ENCODE measurements at places on chromosomes 7 and 10.

- no peak for DNase-seq
Observed at GRCh38 chr10:17980846-17981565, 29.3 kb downstream of the SLC39A12 start.

GRCh38 chr10:111087331-111087756 is 10.5 kb downstream of the ADRA2A start:
- DNase-seq, result no peak

- DNase-seq, result no peak
Observed at GRCh38 chr10:71447676-71448075, 51.0 kb downstream of the CDH23 start.

- no peak for DNase-seq
Observed at GRCh38 chr10:49117376-49118070, 2.2 kb upstream of the VSTM4 start.

DNA sequence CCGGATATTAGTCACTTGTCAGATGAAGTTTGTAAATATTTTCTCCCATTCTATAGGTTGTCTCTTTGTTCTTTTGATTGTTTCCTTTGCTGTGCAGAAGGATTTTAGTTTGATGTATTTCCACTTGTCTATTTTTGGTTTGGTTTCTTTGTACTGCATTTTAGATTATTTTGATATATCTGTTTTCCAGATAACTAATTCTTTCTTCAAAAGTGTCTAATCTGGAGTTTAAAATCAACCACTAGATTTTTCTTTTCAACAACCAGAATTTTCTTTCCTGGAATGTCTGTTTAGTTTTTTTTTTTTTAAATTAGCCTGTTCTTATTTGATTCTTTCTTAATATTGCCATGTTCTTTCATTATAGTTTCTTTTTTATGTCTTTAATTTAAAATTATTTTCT is 116.8 kb upstream of the INHBA start:
- DNase-seq, result no peak

Measured in suppressor macrophage treated with lipopolysaccharide for 4 hours (primary cell).